Muscle of leg (tissue), 16 donors: ENCODE measurements at places on chromosomes 7 and 10. TPM values are rescaled to one million over a fixed set of nuclear protein-coding genes. Genes with fewer than 3 reads are reported as not detected.

DNA sequence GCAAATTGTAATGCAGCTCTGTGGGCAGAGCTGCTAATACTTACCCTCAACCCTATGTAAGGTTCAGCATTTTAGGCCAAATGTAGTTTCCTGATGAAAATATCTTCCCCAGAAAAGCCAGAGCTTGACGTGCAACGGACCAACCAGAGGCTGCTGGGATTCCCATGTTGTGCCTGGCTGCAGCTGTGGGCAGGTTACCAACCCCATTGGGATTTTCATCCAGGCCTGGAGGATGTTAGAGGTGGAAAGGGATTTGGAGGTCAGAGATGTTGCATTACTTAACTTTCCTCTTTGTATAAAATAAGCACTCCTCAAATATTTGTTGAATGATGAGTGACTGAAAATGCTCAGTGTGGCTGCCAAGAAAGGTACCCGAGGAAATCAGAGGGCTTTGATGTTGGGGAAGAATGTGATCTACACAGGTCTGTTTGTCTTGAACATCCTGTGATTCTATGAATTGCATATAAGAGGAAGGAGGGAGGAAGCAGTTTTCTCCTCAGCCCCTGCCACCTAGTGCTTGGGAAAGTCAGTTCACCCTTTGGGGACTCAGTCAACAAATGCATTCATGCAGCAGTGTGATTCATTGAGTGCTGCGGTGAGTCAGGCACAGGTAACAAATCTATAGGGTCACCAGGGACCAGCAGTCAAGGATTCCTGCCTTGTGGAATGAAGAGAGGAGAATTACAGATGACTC lies 487.2 kb downstream of the RPS24 start:
- no peak for DNase-seq
- H3K27ac ChIP-seq = no peak overlapping the region

GRCh38 chr7:27162561-27163287 lies 2.6 kb downstream of the HOXA9 start:
- H3K4me3 ChIP-seq = peak overlapping the region; percentile 72
- peaks cover 56% of the 10 kb centered on the region for H3K27me3 ChIP-seq
- H3K36me3 ChIP-seq = peaks cover 10% of the 10 kb centered on the region
- H3K4me1 ChIP-seq = peaks cover 61% of the 10 kb centered on the region
- DNase-seq = peak; percentile 36
- peak overlapping the region; percentile 98 for H3K27ac ChIP-seq

DNA sequence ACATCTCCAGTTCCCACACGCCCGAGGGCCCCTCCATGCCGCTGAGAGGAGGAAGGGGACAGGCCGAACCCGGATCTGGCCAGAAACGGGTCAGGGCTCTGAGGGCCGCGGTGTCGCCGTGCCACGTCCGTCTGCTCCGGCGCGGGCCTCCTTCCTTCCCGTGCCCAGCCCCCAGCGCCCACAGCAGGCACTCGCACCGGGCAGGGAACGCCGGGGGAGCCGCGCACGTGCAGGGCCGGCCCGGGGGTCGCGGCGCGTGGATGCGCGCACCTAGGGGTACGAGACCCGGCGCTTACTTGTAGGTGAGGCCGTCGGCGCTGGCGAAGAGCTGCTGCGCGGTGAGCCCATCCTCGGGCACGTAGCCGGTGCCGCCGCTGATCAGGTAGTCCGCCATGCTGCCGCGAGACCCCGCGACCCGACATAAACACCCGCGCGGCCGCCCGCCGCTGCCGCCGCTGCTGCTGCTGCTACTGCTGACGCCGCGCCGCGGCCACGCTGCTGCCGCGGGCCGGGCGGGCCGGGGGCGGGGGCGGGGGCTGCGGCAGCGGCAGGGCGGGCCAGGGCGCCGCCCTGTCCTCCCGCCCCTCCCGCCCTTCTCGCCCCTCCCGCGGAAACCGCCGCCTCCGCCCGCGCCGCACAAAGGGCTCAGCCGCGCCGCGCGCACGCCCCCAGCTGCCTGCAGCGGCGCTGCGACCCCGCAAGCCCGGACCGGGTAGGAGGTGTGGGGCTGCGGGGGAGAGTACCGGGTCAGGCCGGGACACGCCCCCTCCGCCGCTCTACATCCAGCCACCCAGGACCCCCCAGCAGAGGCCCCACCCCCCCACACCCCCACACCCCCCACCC lies 4.1 kb downstream of the IMPDH1 start:
- peaks cover 2% of the 10 kb centered on the region for H3K27me3 ChIP-seq
- H3K4me1 ChIP-seq = peaks cover 44% of the 10 kb centered on the region
- H3K27ac ChIP-seq = no peak overlapping the region
- peaks cover 14% of the 10 kb centered on the region for H3K36me3 ChIP-seq
- H3K4me3 ChIP-seq = peak overlapping the region; percentile 55

DNA sequence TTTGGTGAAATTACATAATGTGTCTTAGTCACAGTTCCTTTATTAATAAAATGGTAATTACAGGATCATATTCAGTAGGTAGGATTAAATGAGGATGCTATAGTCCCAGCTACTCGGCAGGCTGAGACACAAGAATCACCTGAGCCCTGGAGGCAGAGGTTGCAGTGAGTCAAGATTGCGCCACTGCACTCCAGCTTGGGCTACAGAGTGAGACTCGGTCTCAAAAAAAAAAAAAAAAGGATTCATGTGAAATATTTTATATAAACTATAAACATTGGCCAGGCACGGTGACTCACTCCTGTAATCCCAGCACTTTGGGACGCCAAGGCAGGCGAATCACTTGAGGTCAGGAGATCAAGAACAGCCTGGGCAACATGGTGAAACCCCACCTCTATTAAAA lies 197.9 kb downstream of the IMMP2L start:
- no peaks in the 10 kb centered on the region for H3K36me3 ChIP-seq
- H3K27me3 ChIP-seq = no peaks in the 10 kb centered on the region

- DNase-seq = peak; percentile 81
- no peak overlapping the region for H3K4me3 ChIP-seq
- no peaks in the 10 kb centered on the region for H3K27me3 ChIP-seq
- no peak overlapping the region for H3K27ac ChIP-seq
- no peaks in the 10 kb centered on the region for H3K4me1 ChIP-seq
These were observed 10.1 kb upstream of the BMPER start for GRCh38 chr7:33895025-33895804.

- H3K27ac ChIP-seq = no peak overlapping the region
- H3K27me3 ChIP-seq = no peaks in the 10 kb centered on the region
- no peaks in the 10 kb centered on the region for H3K4me1 ChIP-seq
- no peak overlapping the region for H3K4me3 ChIP-seq
- DNase-seq = no peak
These were observed 1117.8 kb downstream of the GATA3 start for GRCh38 chr10:9172276-9172675.

- H3K36me3 ChIP-seq = no peaks in the 10 kb centered on the region
- H3K27me3 ChIP-seq = peaks cover 10% of the 10 kb centered on the region
- peak within 1 kb of the TSS; percentile 35 for H3K4me3 ChIP-seq
These were observed at the start of gene STEAP4 for GRCh38 chr7:88306590-88307048. TSS of gene STEAP4 (minus strand) at chr7:88306894. CDS start at chr7:88284269, 22,625 bp downstream.

DNA sequence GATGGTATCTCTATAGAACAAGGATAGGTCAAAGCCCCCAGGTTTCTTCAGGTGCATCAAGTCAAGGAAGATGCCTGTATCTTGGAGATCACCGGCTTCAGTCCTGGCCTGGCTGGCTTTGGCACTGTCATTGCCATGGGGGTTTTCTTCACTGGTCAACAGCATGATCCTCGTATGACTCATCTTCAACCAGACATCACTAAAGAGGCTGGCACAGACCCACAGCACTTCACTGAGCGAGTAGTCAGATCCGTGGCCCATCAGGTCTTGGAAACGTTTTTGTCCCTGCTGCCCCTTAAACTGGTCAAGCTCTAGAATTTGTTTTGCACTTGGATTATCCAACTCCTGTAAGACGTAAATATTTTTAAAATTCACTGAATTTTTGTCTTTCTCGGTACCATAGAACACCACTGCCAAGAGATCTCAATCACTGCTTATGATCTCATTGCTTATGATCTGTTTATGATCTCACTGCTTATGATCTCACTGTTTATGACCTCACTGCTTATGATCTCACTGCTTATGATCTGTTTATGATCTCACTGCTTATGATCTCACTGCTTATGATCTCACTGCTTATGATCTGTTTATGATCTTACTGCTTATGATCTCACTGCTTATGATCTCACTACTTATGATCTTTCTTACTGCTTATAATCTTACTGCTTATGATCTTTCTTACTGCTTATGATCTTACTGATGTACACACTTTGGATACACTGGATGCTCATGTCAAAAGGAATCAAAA lies 135.2 kb downstream of the CYP26A1 start:
- no peak overlapping the region for H3K4me3 ChIP-seq
- DNase-seq = no peak
- H3K27me3 ChIP-seq = no peaks in the 10 kb centered on the region
- no peaks in the 10 kb centered on the region for H3K36me3 ChIP-seq

- H3K36me3 ChIP-seq = no peaks in the 10 kb centered on the region
- DNase-seq = no peak
- no peak overlapping the region for H3K4me3 ChIP-seq
- no peak overlapping the region for H3K27ac ChIP-seq
These were observed 319.2 kb downstream of the DPP6 start for GRCh38 chr7:154371424-154371823.

GRCh38 chr10:2284071-2284470 lies 546.7 kb upstream of the ADARB2 start:
- H3K36me3 ChIP-seq = no peaks in the 10 kb centered on the region
- no peaks in the 10 kb centered on the region for H3K27me3 ChIP-seq
- DNase-seq = no peak
- H3K4me1 ChIP-seq = no peaks in the 10 kb centered on the region
- no peak overlapping the region for H3K27ac ChIP-seq
- H3K4me3 ChIP-seq = no peak overlapping the region

GRCh38 chr10:130003787-130004613 lies 39.9 kb upstream of the EBF3 start:
- no peak overlapping the region for H3K4me3 ChIP-seq
- DNase-seq = no peak
- peaks cover 3% of the 10 kb centered on the region for H3K4me1 ChIP-seq
- no peaks in the 10 kb centered on the region for H3K36me3 ChIP-seq
- no peak overlapping the region for H3K27ac ChIP-seq
- H3K27me3 ChIP-seq = peaks cover 4% of the 10 kb centered on the region

GRCh38 chr10:61136139-61136538 lies 192.2 kb upstream of the RHOBTB1 start:
- no peaks in the 10 kb centered on the region for H3K27me3 ChIP-seq
- no peaks in the 10 kb centered on the region for H3K36me3 ChIP-seq
- H3K27ac ChIP-seq = no peak overlapping the region
- H3K4me3 ChIP-seq = no peak overlapping the region
- no peak for DNase-seq

DNA sequence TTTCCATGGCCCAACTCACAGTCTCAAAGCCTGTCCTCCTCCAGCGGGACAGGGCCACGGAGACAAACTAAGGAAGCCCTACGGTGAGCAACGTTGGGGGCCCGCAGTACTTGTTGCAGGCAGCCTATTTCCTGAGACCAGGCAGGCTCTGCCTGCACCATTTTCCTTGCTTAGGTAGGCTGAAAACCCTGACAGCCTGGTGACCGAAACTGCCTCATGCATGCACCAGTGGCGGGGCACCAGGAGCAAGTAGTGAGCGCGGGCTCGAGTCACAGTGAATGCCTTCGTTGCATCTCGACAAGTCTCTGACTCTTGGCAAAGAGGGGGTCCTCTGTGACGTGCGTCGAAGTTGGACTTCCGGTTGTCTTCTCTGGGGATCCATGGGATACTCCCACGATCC lies 23.3 kb upstream of the ZNF273 start:
- H3K27me3 ChIP-seq = peaks cover 22% of the 10 kb centered on the region
- H3K4me1 ChIP-seq = peaks cover 5% of the 10 kb centered on the region
- DNase-seq = no peak
- no peak overlapping the region for H3K4me3 ChIP-seq

DNA sequence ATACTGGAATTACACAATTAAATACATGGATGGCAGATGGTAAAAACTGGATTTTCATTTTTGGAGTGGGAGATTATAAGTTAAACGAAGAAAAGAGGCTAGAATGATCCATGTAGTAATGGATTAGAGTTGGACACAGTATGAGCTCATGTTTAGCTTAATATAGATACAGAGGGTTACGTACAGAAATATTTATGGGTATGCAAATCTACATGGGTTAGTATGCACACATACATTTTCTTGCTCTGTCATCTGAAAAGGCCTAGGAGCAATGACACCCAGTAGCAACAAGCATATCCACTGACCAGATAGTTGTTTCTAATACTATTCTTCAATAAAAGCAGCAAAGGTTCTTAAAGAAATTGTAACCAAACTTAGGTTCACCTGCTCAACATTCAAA lies 366.4 kb downstream of the SEMA3D start:
- DNase-seq = no peak
- no peaks in the 10 kb centered on the region for H3K27me3 ChIP-seq
- no peak overlapping the region for H3K27ac ChIP-seq

GRCh38 chr10:130998642-130999041 lies 312.9 kb downstream of the TCERG1L start:
- H3K36me3 ChIP-seq = no peaks in the 10 kb centered on the region
- peaks cover 11% of the 10 kb centered on the region for H3K27me3 ChIP-seq
- peaks cover 17% of the 10 kb centered on the region for H3K4me1 ChIP-seq
- H3K4me3 ChIP-seq = no peak overlapping the region

DNA sequence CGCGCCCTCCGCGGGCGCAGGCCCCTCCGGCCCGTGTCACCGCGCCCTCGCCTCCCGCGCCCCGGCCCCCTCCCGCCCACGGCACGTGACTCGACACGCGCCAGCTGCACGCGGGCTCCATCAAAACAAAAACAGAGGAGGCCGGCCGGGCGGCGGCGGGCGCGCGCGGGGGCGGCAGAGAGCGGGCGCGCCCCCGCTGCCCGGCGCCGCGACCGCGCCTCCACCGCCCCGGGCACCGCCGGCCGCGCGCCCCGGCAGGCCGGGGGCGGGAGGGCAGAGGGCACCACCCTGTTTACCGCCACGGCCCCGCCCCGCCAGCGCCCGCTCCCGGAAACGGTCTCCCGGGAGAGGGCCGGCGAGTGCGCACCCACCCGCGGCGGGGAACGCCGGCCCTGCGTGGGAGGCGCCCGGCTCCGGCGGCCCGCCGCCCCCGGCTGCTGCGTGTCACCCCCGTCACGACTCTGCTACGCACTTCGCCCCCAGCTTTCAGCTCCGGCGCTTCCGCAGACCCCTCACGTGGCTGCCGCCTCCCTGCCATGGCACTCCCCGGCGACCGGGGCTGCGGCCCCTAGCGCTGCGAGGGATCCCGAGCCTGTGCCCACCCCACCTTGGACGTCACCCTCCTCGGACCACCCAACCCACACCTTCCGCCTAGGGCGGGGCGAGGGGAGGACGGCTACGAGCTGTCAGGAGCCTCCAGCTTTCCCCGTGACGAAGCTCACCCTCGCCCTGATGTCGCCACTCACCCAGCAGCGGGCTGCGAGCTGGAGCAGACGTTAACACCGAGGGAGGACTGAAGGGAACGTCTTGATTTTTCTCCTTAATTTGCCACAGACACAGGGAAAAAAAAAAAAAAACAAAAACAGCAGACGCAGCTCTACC lies 221.6 kb upstream of the MKLN1 start:
- peak; percentile 60 for DNase-seq
- peaks cover 59% of the 10 kb centered on the region for H3K27me3 ChIP-seq
- peak overlapping the region; percentile 20 for H3K27ac ChIP-seq
- peak overlapping the region; percentile 74 for H3K4me3 ChIP-seq
- no peaks in the 10 kb centered on the region for H3K36me3 ChIP-seq
- peaks cover 37% of the 10 kb centered on the region for H3K4me1 ChIP-seq

- no peaks in the 10 kb centered on the region for H3K4me1 ChIP-seq
- DNase-seq = peak; percentile 36
- H3K27ac ChIP-seq = no peak overlapping the region
- H3K27me3 ChIP-seq = no peaks in the 10 kb centered on the region
- no peaks in the 10 kb centered on the region for H3K36me3 ChIP-seq
These were observed 64.3 kb upstream of the CCDC6 start for GRCh38 chr10:59970396-59971368.

PIP gene
- total RNA-seq = not detected

STAG3 gene
- 1.6 TPM for total RNA-seq

CUBN gene
- total RNA-seq = 2.0 TPM

RBP3 gene
- total RNA-seq = not detected

ABCB4 gene
- total RNA-seq = 0.49 TPM

CYP3A7 gene
- 0.58 TPM for total RNA-seq

FXYD4 gene
- 0.44 TPM for total RNA-seq

MSS51 gene
- total RNA-seq = 28.2 TPM

SPDYE2 gene
- total RNA-seq = 0.04 TPM

BAZ1B gene
- 41.9 TPM for total RNA-seq

CCL24 gene
- 0.13 TPM for total RNA-seq
